ENCODE measurements at places on chromosomes 2 and 18. TPM values are rescaled to one million over a fixed set of nuclear protein-coding genes. Genes with fewer than 3 reads are reported as not detected.

DNA sequence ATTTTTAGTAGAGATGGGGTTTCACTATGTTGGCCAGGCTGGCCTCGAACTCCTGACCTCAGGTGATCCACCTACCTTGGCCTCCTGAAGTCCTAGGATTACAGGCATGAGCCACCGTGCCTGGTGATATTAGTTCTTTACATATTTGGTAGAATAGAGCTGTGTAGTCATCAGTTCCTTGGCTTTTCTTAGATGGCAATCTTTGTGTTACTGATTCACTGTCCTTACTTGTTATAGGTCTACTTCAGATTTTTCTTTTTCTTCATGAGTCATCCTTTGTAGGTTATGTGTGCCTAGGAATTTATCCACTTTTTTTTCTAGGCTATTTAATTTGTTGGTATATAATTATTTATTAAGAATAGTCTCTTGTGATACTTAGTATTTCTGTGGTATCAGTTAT, 30.3 kb upstream of the ZSWIM2 start:
- H3K27ac ChIP-seq, result no peak overlapping the region
- no peak overlapping the region for H3K4me3 ChIP-seq
- H3K36me3 ChIP-seq, result no peaks in the 10 kb centered on the region
- no peaks in the 10 kb centered on the region for H3K4me1 ChIP-seq
- DNase-seq, result no peak

GRCh38 chr2:41895334-41895664, 152.5 kb upstream of the PKDCC start:
- no peaks in the 10 kb centered on the region for H3K27me3 ChIP-seq
- no peak overlapping the region for H3K4me3 ChIP-seq
- DNase-seq, result no peak
- H3K36me3 ChIP-seq, result no peaks in the 10 kb centered on the region

DNA sequence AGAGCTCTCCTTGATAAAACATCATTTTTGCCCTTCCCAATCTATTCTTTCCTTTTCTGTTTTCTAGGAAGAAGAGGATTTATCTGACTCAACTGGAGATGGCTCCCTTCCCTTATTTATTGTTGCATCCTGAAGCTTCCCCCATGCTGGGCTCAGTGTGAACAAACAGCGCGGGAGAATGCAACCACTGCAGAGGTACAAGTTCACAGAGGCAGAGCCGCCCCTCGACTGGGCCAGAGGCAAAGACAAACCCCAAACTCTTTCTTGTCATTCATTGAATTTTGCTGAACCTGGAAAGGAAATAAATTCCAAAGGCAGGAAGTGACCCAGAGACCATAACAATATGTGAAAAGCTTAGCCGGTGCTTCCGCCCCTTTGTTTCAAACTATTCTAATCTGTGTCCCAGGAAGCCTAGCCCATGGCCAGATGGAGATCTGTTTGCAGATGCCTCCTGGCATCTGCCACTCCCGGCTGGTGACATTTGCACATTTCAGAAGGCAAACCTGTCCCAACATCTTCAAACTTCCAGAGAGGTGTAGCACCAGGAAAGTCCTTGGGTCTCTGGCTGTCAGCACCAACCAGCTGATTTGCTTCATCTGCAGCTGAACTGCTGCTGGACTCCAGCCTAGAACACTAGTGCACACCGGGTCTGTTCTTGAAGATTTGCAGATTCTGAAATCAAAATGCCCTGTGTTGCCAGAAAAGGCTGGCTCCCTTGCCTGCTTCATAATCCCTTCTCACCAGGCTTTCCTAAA, 79.4 kb upstream of the MAP4K3 start:
- H3K27ac ChIP-seq, result no peak overlapping the region
- H3K4me3 ChIP-seq, result no peak overlapping the region
- H3K36me3 ChIP-seq, result no peaks in the 10 kb centered on the region
- H3K4me1 ChIP-seq, result peaks cover 29% of the 10 kb centered on the region
- no peaks in the 10 kb centered on the region for H3K27me3 ChIP-seq

Gene POTEF
- polyA plus RNA-seq, result 12.9 TPM

DNA sequence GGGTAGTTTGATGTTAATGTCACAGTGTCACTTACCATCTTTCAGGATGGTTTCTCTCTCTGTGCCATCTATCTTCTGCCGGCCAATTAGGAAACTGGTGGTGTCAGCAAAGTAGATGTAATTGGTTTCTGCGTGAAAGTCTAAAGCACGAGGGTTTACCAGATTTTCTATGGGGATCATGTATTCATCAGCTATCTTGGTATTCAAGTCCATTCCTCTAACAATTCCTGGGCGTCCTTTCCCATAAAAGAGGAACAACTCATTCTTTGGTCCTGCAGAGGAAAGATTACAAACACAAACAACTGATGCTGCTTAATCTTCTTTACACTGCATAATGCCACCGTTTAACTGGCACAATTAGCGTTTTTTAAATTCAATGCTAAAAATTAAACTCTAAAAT, 1081.9 kb downstream of the LRP1B start:
- H3K4me1 ChIP-seq, result no peaks in the 10 kb centered on the region
- no peaks in the 10 kb centered on the region for H3K36me3 ChIP-seq
- DNase-seq, result no peak
- H3K27me3 ChIP-seq, result no peaks in the 10 kb centered on the region
- no peak overlapping the region for H3K4me3 ChIP-seq
- H3K27ac ChIP-seq, result no peak overlapping the region

DNA sequence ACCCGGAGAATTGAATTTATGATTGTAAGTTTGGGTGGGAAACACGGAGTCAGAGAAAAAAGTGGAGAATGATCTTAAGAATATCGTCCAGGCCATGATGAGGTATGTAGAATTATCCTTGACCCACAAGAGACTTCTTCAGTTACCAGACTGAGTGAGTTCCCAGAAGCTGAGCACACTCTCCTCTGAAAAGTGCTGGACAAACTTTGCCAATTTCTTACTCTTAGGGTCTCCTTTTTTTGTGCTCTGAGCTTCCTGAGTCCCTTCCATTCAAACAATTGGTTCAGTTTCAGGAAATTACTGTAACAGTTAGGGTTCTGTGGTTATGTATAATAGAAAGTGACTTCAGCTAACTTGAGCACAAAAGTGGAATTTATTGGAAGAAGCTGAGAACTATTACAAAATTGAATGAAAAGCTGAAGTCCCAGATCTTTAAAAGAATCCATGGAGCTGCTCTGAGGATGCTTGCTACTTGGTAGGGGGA, 50.6 kb upstream of the EHBP1 start:
- H3K27ac ChIP-seq, result no peak overlapping the region
- no peaks in the 10 kb centered on the region for H3K36me3 ChIP-seq
- no peaks in the 10 kb centered on the region for H3K4me1 ChIP-seq
- H3K4me3 ChIP-seq, result no peak overlapping the region

Gene STAT4
- 3.1 TPM for polyA plus RNA-seq

- no peak overlapping the region for H3K27ac ChIP-seq
- no peaks in the 10 kb centered on the region for H3K36me3 ChIP-seq
- no peaks in the 10 kb centered on the region for H3K4me1 ChIP-seq
- H3K27me3 ChIP-seq, result no peaks in the 10 kb centered on the region
- no peak overlapping the region for H3K4me3 ChIP-seq
These were observed 66.7 kb downstream of the TRIP12 start for GRCh38 chr2:229855116-229855515.

Gene ADAM17
- 22.0 TPM for polyA plus RNA-seq

GRCh38 chr18:6621437-6621836, 108.1 kb upstream of the ARHGAP28 start:
- H3K27ac ChIP-seq, result no peak overlapping the region
- H3K4me3 ChIP-seq, result no peak overlapping the region
- no peaks in the 10 kb centered on the region for H3K36me3 ChIP-seq
- H3K4me1 ChIP-seq, result no peaks in the 10 kb centered on the region
- DNase-seq, result no peak

Gene CMPK2
- polyA plus RNA-seq, result 2.6 TPM

Gene CCL20
- polyA plus RNA-seq, result 112 TPM

DNA sequence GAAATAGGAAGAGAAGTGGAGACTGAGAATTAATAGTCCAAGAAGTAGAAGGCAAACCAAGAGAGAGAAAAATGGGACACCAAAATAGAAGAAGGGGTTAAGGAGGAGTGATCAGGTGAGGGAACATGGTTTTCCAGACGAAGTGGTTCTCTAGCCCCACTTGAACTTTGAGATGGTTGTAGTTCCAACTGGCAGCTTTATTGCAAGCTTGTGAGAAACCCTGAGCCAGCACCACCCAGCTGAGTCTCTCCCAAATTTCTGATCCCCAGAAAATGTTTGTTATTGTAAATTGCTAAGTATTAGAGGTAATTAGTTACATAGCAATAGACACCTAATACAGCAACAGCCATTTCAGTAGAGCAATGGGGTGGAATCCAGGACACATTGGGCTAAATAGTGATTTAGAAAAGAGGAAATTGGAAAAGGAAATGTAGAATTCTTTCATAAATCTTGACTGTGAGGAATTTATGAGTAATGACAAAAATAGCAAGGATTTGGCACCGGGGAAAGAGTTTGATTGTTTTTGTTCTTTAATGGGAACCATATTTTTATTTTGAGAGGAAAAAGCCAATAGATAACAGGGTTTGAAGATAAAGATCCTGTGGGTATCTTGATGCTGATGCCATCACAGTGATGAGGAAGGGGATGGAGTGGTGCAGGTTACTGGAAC, 62.1 kb upstream of the XDH start:
- H3K4me3 ChIP-seq, result no peak overlapping the region
- H3K27me3 ChIP-seq, result no peaks in the 10 kb centered on the region
- peak overlapping the region; percentile 41 for H3K27ac ChIP-seq
- H3K4me1 ChIP-seq, result peaks cover 17% of the 10 kb centered on the region
- DNase-seq, result no peak
- no peaks in the 10 kb centered on the region for H3K36me3 ChIP-seq

Gene KHK
- polyA plus RNA-seq, result 57.7 TPM

Gene KCNJ3
- 0.19 TPM for polyA plus RNA-seq

GRCh38 chr18:68935686-68936085, 137.8 kb downstream of the CCDC102B start:
- H3K27me3 ChIP-seq, result no peaks in the 10 kb centered on the region
- H3K27ac ChIP-seq, result no peak overlapping the region
- DNase-seq, result no peak
- no peak overlapping the region for H3K4me3 ChIP-seq

GRCh38 chr2:120313695-120314615, 32.0 kb upstream of the INHBB start:
- no peaks in the 10 kb centered on the region for H3K36me3 ChIP-seq
- H3K27me3 ChIP-seq, result no peaks in the 10 kb centered on the region
- peak; percentile 47 for DNase-seq
- no peak overlapping the region for H3K27ac ChIP-seq
- no peak overlapping the region for H3K4me3 ChIP-seq
- no peaks in the 10 kb centered on the region for H3K4me1 ChIP-seq

Gene DSG1
- 0.10 TPM for polyA plus RNA-seq

GRCh38 chr2:75431763-75432162, 129.0 kb downstream of the EVA1A start:
- no peaks in the 10 kb centered on the region for H3K27me3 ChIP-seq
- H3K4me1 ChIP-seq, result no peaks in the 10 kb centered on the region
- no peak overlapping the region for H3K27ac ChIP-seq
- DNase-seq, result no peak
- no peaks in the 10 kb centered on the region for H3K36me3 ChIP-seq

GRCh38 chr2:126838716-126838985, 60.0 kb upstream of the TEX51 start:
- DNase-seq, result no peak
- H3K36me3 ChIP-seq, result no peaks in the 10 kb centered on the region
- H3K4me3 ChIP-seq, result no peak overlapping the region
- no peaks in the 10 kb centered on the region for H3K27me3 ChIP-seq
- no peaks in the 10 kb centered on the region for H3K4me1 ChIP-seq

- H3K27ac ChIP-seq, result no peak overlapping the region
- no peaks in the 10 kb centered on the region for H3K36me3 ChIP-seq
- peaks cover 19% of the 10 kb centered on the region for H3K4me1 ChIP-seq
- peak; percentile 79 for DNase-seq
- no peaks in the 10 kb centered on the region for H3K27me3 ChIP-seq
These were observed 189.6 kb upstream of the SP5 start for GRCh38 chr2:170525566-170525900.

DNA sequence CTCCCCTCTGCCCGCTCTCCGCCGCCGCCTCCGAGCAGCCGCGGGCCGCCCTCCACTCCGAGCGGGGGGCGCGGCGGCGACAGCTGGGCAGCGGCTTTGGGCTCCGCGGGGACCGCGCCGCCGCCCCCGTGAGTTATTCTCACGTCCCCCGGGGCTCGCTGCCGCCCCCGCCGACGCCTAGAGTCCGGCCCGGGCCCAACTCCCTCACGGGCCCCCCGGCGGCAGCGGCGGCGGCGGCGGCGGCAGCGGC, 645 bp downstream of the MIB1 start:
- peak overlapping the region; percentile 62 for H3K4me3 ChIP-seq
- H3K4me1 ChIP-seq, result peaks cover 9% of the 10 kb centered on the region
- no peaks in the 10 kb centered on the region for H3K36me3 ChIP-seq
- peak; percentile 84 for DNase-seq

DNA sequence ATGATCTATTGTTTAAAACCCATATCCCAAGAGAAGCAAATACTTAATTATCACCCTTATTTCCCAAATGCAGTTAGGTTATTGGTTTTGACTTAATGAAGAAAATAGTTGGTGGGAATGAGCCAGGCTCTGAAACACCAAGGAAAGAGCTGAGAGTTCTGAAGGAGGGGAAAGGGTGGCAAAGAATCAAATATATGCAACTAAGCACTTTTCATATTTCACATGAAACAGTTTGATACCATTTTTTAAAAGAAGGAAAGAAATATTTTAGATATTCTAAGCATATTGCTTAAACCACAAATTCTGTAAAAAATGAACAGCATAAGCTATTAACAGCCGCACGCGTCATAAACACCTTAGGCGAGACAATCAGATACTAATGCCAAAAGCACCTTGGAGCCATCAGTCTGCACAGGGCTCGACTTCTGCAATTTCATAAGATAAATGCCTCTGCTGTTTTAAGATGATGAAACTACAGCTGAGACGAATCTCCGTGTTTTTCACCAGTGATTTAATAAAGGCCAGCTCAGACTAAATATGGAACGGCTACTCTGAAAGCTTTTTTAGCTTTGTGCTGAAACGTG, 371.7 kb downstream of the EN1 start:
- peaks cover 51% of the 10 kb centered on the region for H3K27me3 ChIP-seq
- no peak overlapping the region for H3K27ac ChIP-seq
- H3K36me3 ChIP-seq, result no peaks in the 10 kb centered on the region

DNA sequence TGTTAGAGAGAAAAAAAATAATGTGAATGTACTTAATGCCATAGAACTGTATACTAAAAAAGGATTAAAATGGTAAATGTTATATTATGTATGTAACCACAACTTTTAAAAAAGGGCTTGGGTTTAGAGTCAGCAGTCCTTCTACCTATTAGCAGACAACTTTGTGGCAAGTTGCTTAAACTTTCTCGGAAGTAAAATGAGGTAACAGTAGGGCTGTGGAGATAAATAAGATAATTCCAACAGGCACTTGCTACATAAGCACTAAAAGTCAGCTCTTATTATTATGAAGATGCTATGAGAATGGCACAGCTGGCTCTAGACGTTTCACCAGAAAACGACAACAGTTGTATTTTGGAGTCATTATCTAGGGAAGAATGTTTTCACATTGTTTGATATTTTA, 31.3 kb downstream of the AAK1 start:
- peaks cover 5% of the 10 kb centered on the region for H3K4me1 ChIP-seq
- no peak overlapping the region for H3K4me3 ChIP-seq
- DNase-seq, result no peak

Gene CAPN13
- polyA plus RNA-seq, result 5.9 TPM
